CD4-positive, alpha-beta memory T cell (primary cell): ENCODE measurements at places on chromosomes 11 and 22. TPM values are rescaled to one million over a fixed set of nuclear protein-coding genes. Genes with fewer than 3 reads are reported as not detected.

Gene OR6T1
- not detected for total RNA-seq

Gene CNIH2
- 1.8 TPM for total RNA-seq

Gene FBLN1
- not detected for total RNA-seq

Gene RAG1
- 0.73 TPM for total RNA-seq

- no peak overlapping the region for H3K27ac ChIP-seq
- no peak for DNase-seq
- no peaks in the 10 kb centered on the region for H3K27me3 ChIP-seq
- no peaks in the 10 kb centered on the region for H3K4me1 ChIP-seq
- H3K36me3 ChIP-seq: no peaks in the 10 kb centered on the region
- no peak overlapping the region for H3K4me3 ChIP-seq
These were observed 530.2 kb downstream of the SOX6 start for GRCh38 chr11:15825976-15826650.

- DNase-seq: no peak
- no peak overlapping the region for H3K27ac ChIP-seq
- H3K36me3 ChIP-seq: no peaks in the 10 kb centered on the region
These were observed 11.1 kb upstream of the CLPB start for GRCh38 chr11:72445423-72445822.

Gene CDC42EP2
- 0.55 TPM for total RNA-seq

GRCh38 chr11:64152841-64153691 lies 12.8 kb downstream of the MACROD1 start:
- no peak overlapping the region for H3K4me3 ChIP-seq
- DNase-seq: peak; percentile 61
- no peaks in the 10 kb centered on the region for H3K27me3 ChIP-seq
- no peaks in the 10 kb centered on the region for H3K4me1 ChIP-seq
- no peaks in the 10 kb centered on the region for H3K36me3 ChIP-seq

GRCh38 chr11:118703563-118704106 lies 24.2 kb upstream of the TREH start:
- H3K27me3 ChIP-seq: no peaks in the 10 kb centered on the region
- H3K4me1 ChIP-seq: peaks cover 66% of the 10 kb centered on the region
- no peak for DNase-seq
- H3K36me3 ChIP-seq: no peaks in the 10 kb centered on the region
- no peak overlapping the region for H3K4me3 ChIP-seq
- no peak overlapping the region for H3K27ac ChIP-seq

GRCh38 chr11:70734379-70734778 lies 336.1 kb downstream of the CTTN start:
- H3K27ac ChIP-seq: no peak overlapping the region
- H3K4me1 ChIP-seq: no peaks in the 10 kb centered on the region
- no peaks in the 10 kb centered on the region for H3K36me3 ChIP-seq
- no peaks in the 10 kb centered on the region for H3K27me3 ChIP-seq

Gene SIK3
- total RNA-seq: 97.5 TPM

DNA sequence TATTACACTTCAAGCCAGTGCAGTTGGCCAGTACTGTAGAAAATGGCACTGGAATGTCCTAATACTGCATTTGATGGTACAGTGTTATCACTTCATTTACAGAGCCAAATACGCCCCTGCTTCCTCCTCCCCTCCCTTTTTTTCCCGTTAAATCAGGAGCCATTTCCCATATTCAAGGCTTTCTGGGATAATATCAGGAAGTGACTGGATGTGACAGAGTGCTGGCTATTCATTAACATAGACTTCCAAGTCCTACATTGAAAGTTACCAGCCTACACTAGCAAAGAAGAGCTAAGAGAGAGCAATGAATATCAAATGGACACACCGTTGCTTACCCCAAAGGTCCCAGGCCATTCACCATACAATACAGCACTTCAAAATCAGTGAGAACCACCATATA lies 32.1 kb upstream of the ABCC8 start:
- no peak overlapping the region for H3K27ac ChIP-seq
- no peaks in the 10 kb centered on the region for H3K36me3 ChIP-seq
- no peak for DNase-seq
- no peaks in the 10 kb centered on the region for H3K4me1 ChIP-seq

Gene CTSF
- 31.7 TPM for total RNA-seq

DNA sequence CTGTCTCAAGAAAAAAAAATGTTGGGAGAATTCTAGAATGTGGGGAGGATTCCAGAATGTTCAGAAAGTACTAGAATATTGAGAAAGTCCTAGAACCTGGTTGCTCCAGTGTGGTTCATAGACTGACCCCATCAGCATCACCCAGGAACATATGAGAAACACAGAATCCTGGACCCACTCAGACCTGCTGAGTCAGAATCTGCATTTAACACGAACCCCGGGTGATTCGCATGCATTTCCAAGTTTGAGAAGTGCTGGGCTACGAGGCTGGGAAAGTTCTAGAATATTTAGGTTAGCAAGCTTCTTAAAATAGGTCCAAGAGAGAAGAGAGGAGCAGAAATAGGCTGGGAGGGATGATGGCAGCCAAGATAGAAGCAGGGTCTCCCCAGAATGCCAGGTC lies 6.4 kb downstream of the C1QTNF6 start:
- no peak overlapping the region for H3K4me3 ChIP-seq
- H3K27me3 ChIP-seq: no peaks in the 10 kb centered on the region
- no peak for DNase-seq
- peaks cover 35% of the 10 kb centered on the region for H3K4me1 ChIP-seq
- no peaks in the 10 kb centered on the region for H3K36me3 ChIP-seq

- peak within 1 kb of the TSS; percentile 84 for H3K4me3 ChIP-seq
- peaks cover 21% of the 10 kb centered on the region for H3K36me3 ChIP-seq
- H3K4me1 ChIP-seq: peaks cover 28% of the 10 kb centered on the region
- no peaks in the 10 kb centered on the region for H3K27me3 ChIP-seq
- H3K27ac ChIP-seq: peak within 1 kb of the TSS; percentile 98
These were observed at the start of gene LMF2 for GRCh38 chr22:50507421-50507990. Gene LMF2 (minus strand): TSS chr22:50507702. CDS start chr22:50507675, 27 bp downstream.

DNA sequence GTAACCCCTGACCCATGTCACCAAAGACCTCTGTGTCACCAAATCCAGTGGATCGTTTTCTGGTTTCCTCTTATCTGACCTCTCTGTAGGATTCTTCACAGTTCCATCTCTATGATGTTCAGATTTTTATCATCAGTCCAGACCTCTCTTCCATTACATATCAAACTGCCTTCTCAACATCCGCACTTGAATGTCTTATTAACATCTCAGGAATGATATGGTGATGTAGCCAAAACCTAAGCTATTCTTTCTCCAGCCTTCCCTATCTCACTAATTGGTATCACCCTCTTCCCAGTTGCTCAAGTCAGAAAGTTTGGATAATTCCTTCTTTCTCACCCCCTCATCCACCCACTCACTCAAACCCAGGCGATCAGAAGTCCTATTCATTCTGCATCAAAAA lies 13.4 kb downstream of the APLNR start:
- H3K4me1 ChIP-seq: no peaks in the 10 kb centered on the region
- H3K36me3 ChIP-seq: no peaks in the 10 kb centered on the region
- H3K4me3 ChIP-seq: no peak overlapping the region
- H3K27ac ChIP-seq: no peak overlapping the region
- H3K27me3 ChIP-seq: no peaks in the 10 kb centered on the region

- H3K27ac ChIP-seq: no peak overlapping the region
- DNase-seq: no peak
- no peak overlapping the region for H3K4me3 ChIP-seq
- H3K36me3 ChIP-seq: no peaks in the 10 kb centered on the region
These were observed 37.9 kb downstream of the MUC2 start for GRCh38 chr11:1112351-1113191.

DNA sequence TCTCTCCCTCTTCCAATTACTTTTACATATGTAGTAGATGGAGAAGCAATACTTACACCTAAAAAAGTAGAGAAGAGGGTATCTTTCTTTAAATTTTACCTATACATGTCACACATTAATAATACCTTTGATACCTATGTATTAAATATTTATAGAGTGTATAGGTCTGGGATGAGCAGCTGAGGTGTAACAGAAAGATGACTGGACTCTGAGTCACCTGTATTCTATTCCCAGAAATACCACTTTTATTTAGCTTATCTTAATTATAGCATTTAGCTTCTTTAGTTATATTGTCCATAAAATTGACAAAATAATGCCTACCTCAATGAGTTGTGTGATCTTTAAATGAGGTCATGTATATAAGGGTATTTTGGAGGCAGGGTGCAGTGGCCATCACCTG lies 30.6 kb upstream of the YAP1 start:
- no peak overlapping the region for H3K27ac ChIP-seq
- no peak overlapping the region for H3K4me3 ChIP-seq
- H3K36me3 ChIP-seq: no peaks in the 10 kb centered on the region
- no peak for DNase-seq
- H3K27me3 ChIP-seq: no peaks in the 10 kb centered on the region

DNA sequence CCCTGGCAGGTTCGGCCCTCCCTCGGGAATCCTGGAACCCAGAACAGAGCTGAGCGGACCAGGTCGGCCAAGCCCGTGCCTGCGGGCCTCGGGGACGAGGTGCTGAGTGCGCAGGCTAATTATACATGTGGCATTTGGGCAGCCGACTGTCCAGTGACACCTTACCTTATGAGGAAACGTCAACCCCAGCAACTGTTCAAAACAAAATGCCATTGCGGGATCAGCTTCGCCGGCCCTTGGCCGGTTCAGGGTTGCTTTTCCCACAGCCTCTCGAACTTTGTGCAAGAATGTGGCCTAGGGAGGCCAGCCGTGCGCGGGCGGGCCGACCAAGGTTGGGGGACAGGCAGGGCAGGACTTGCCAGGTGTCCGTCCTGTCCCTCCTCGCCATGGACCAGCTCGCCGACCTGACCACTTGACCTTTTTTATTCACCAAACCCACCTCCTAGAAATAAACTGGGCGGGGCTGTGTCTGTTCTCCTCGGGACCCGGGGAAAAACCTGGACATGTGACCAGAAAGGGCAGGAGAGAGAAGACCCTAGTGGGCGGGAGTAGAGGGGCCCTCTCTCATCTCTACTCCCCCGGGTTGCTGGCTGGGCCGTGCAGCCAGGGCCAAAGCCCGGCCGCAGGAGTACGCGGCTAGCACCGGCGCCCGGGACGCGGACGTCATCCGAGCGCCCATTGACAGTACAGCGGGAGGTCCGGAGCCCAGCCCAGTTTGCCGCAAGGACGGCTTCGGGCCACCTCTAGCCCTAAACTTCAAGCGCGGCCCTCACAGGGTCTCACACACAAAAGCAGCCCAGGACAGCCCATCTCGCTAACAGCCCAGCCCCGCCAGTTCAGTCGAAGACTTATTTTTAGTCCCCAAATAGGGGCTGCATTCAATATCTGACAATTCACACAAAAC lies 134.3 kb upstream of the C11orf58 start:
- DNase-seq: no peak
- peaks cover 56% of the 10 kb centered on the region for H3K27me3 ChIP-seq
- H3K36me3 ChIP-seq: no peaks in the 10 kb centered on the region
- H3K27ac ChIP-seq: no peak overlapping the region
- H3K4me3 ChIP-seq: no peak overlapping the region

GRCh38 chr22:23754980-23755636 lies 883 bp upstream of the VPREB3 start:
- peaks cover 11% of the 10 kb centered on the region for H3K4me1 ChIP-seq
- no peaks in the 10 kb centered on the region for H3K36me3 ChIP-seq
- no peak overlapping the region for H3K27ac ChIP-seq
- H3K27me3 ChIP-seq: no peaks in the 10 kb centered on the region

Gene TRIM49
- total RNA-seq: not detected

- peak overlapping the region; percentile 32 for H3K27ac ChIP-seq
- H3K36me3 ChIP-seq: peaks cover 53% of the 10 kb centered on the region
- no peaks in the 10 kb centered on the region for H3K27me3 ChIP-seq
- peak; percentile 85 for DNase-seq
- H3K4me3 ChIP-seq: no peak overlapping the region
- peaks cover 55% of the 10 kb centered on the region for H3K4me1 ChIP-seq
These were observed 2.2 kb upstream of the TUT1 start for GRCh38 chr11:62593434-62594044.

Gene PRDM11
- 8.5 TPM for total RNA-seq

Gene MYBPC3
- not detected for total RNA-seq

- H3K27me3 ChIP-seq: no peaks in the 10 kb centered on the region
- no peak for DNase-seq
- no peaks in the 10 kb centered on the region for H3K4me1 ChIP-seq
- H3K36me3 ChIP-seq: no peaks in the 10 kb centered on the region
- no peak overlapping the region for H3K27ac ChIP-seq
- H3K4me3 ChIP-seq: no peak overlapping the region
These were observed 23.3 kb upstream of the RELA start for GRCh38 chr11:65685981-65686380.

DNA sequence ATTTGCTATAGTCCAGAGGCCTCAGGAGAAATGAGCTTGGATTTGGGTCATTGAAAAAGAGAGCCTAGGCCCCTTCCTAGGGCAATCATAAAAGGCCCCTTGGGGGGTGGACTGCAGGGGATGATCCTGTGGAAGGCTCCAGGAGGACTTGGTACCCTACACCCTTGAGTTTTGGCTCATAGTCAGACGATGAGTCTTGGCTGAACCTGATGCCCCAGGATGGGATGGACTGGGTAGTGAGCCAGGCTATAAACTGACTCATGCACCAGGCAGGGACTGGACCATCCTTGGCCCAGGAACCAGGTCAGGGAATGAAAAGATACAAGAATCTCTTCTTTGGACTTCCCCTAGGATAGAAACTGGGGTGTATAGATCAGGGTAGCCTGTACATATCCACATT lies 54.2 kb downstream of the NAV2 start:
- no peaks in the 10 kb centered on the region for H3K36me3 ChIP-seq
- no peak overlapping the region for H3K4me3 ChIP-seq
- no peaks in the 10 kb centered on the region for H3K27me3 ChIP-seq
- DNase-seq: no peak

Gene RELA
- 170 TPM for total RNA-seq

Gene API5
- total RNA-seq: 93.7 TPM

DNA sequence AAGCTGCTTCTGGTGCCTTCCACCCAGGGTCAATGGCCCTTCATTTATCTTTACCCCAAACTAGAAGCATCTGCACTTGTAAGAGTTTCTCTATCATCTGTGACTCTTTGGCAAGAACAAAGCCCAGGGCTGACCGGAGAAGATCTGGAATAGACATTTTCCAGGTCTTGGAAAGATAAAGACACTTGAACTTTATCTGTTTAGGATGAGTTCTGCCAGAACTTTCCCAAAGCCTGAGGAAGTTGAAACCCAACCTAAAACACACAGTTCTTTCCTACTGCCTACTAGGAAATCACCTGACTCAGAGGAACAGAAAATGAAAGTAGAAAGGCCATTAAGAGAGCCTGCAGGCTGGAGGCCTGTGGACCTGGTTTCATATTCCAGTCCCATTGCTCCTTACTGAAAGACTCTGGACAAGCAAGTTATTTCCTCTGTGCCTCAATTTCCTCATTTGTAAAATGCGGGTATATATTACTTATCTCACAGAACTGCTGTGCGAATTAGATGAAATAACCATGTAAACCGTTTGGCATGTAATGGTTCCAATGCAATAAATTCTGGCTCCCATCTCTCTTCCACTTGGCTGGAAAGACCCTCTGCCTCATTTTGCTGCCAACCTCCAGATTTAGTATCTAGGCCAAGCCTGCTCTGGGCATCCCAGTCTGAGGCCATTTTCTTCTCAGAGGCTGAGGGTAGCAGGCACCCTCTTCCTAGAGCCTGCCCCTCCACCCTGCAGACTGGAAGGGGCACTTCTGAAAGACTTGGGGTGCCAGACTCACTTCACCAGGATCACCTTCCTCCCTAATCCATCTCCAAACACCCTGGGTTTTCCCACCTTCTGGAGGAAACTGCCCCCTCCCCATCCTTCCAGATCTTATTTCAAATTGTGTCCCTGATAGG lies 1.2 kb downstream of the UBE2L6 start:
- H3K27me3 ChIP-seq: no peaks in the 10 kb centered on the region
- peak overlapping the region; percentile 93 for H3K27ac ChIP-seq
- H3K4me3 ChIP-seq: peak overlapping the region; percentile 81

Gene THY1
- not detected for total RNA-seq

Gene CRYBA4
- not detected for total RNA-seq

Gene KIRREL3
- total RNA-seq: not detected
